IPS DF 6.9 (cell line): ENCODE measurements at places on chromosomes 1 and 21.

GRCh38 chr1:1000357-1001056 is 610 bp upstream of the HES4 start:
- no peak for DNase-seq

GRCh38 chr1:185526344-185527307 is 207.6 kb upstream of the HMCN1 start:
- DNase-seq = no peak

- no peak for DNase-seq
Measured at GRCh38 chr1:110083866-110084226, 13.4 kb upstream of the ALX3 start.

- DNase-seq = no peak
Measured at GRCh38 chr1:29470087-29470787, 233.9 kb downstream of the PTPRU start.

- no peak for DNase-seq
Measured at GRCh38 chr1:36304970-36305914, 926 bp upstream of the SH3D21 start.
